ENCODE measurements at places on chromosomes 7 and 10.

- H3K27ac ChIP-seq = no peak overlapping the region
- H3K4me3 ChIP-seq = no peak overlapping the region
- no peaks in the 10 kb centered on the region for H3K27me3 ChIP-seq
- H3K4me1 ChIP-seq = peaks cover 46% of the 10 kb centered on the region
- H3K36me3 ChIP-seq = peaks cover 14% of the 10 kb centered on the region
Measured at GRCh38 chr10:97766106-97766810, 5.5 kb downstream of the SFRP5 start.

DNA sequence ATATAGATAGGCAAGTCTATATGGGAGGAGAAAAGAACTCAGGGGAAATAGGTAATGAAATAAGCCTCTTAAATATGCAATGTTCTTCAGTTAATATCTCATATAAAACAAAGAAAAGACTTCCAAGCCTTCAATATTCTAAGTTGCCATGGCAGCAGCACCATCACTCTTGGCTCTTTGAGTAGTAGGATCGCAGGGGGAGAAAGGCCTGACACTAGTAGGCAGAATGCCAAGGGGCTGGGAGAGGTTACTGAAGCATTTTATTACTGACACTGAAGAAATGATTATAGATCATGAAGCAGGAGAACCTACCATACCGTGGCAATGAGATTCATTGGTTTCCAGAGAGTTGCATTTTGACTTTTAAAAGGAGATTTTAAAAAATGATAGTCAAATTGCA is 193.9 kb downstream of the NXPH1 start:
- H3K36me3 ChIP-seq = no peaks in the 10 kb centered on the region
- H3K4me1 ChIP-seq = no peaks in the 10 kb centered on the region
- DNase-seq = no peak
- no peak overlapping the region for H3K4me3 ChIP-seq
- H3K27me3 ChIP-seq = no peaks in the 10 kb centered on the region
- H3K27ac ChIP-seq = no peak overlapping the region

- no peak for DNase-seq
- H3K27me3 ChIP-seq = no peaks in the 10 kb centered on the region
- no peaks in the 10 kb centered on the region for H3K36me3 ChIP-seq
- no peaks in the 10 kb centered on the region for H3K4me1 ChIP-seq
- H3K4me3 ChIP-seq = no peak overlapping the region
Measured at GRCh38 chr10:18100669-18101068, 39.6 kb upstream of the CACNB2 start.

GRCh38 chr10:99920901-99921300 is 88.8 kb downstream of the DNMBP start:
- H3K4me1 ChIP-seq = peaks cover 14% of the 10 kb centered on the region
- no peak overlapping the region for H3K4me3 ChIP-seq
- H3K27me3 ChIP-seq = no peaks in the 10 kb centered on the region
- no peak overlapping the region for H3K27ac ChIP-seq

DNA sequence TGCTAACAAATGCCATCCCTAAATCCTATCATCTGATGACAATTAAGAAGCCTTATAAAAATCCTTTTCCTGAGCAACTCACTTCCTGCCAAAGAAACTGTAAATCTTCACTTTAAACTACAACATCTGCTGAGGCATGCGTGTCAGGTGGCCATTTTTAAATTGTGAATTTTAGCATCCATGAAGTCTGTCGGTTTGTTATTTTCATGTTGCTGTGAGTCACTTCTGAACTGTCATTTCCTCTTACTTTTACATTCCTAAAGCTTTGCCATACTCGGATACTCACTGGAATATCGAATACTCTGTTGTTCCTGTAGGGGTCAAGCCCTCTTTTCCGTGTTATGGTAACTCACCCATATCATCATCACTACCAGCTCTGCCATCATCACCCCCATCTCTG is 34.3 kb upstream of the TMEM26 start:
- H3K36me3 ChIP-seq = no peaks in the 10 kb centered on the region
- H3K27ac ChIP-seq = no peak overlapping the region
- no peak overlapping the region for H3K4me3 ChIP-seq
